ENCODE measurements at places on chromosomes 1 and 21. TPM values are rescaled to one million over a fixed set of nuclear protein-coding genes. Genes with fewer than 3 reads are reported as not detected.

Gene HPCAL4
- total RNA-seq: not detected

Gene PGLYRP3
- not detected for total RNA-seq

Gene C1QB
- total RNA-seq: not detected

Gene CFHR3
- total RNA-seq: not detected

Gene AIM2
- total RNA-seq: not detected

Gene AMY1A
- not detected for total RNA-seq

Gene OR2L8
- total RNA-seq: not detected

Gene GJA5
- 2.9 TPM for total RNA-seq

Gene PPM1J
- total RNA-seq: 1.0 TPM

Gene RPL5
- total RNA-seq: 998 TPM

Gene NBPF19
- 13.5 TPM for total RNA-seq

Gene UMODL1
- total RNA-seq: 0.03 TPM

Gene KRTAP12-3
- not detected for total RNA-seq

Gene NHLH1
- total RNA-seq: 0.07 TPM

Gene GPR25
- not detected for total RNA-seq

Gene GUCA2A
- not detected for total RNA-seq

Gene ENAH
- 160 TPM for total RNA-seq

Gene PPFIA4
- 32.2 TPM for total RNA-seq

Gene HNRNPCL4
- not detected for total RNA-seq

Gene TTC39A
- total RNA-seq: 2.0 TPM

Gene DIP2A
- 33.4 TPM for total RNA-seq

Gene EFNA3
- 3.1 TPM for total RNA-seq

Gene LAPTM5
- total RNA-seq: 0.26 TPM

Gene FCER1G
- total RNA-seq: not detected

Gene LCE1F
- total RNA-seq: not detected

Gene LMOD1
- 22.2 TPM for total RNA-seq

Gene GTF2B
- total RNA-seq: 27.9 TPM

Gene CSRP1
- 424 TPM for total RNA-seq

Gene CGN
- total RNA-seq: not detected

Gene TNFRSF4
- total RNA-seq: 0.17 TPM

Gene KCND3
- 4.0 TPM for total RNA-seq

Gene CCDC185
- total RNA-seq: not detected

Gene CTSK
- 58.8 TPM for total RNA-seq

Gene RHCE
- 1.0 TPM for total RNA-seq

Gene WNT2B
- 4.7 TPM for total RNA-seq

Gene SUSD4
- total RNA-seq: 0.17 TPM

Gene LRRC71
- total RNA-seq: not detected

Gene INSRR
- under 0.01 TPM for total RNA-seq

Gene MMEL1
- total RNA-seq: not detected

Gene PFKFB2
- 5.5 TPM for total RNA-seq

Gene RASSF5
- 5.7 TPM for total RNA-seq

Gene C1orf185
- total RNA-seq: not detected

Gene FAM177B
- total RNA-seq: not detected

Gene WNT9A
- total RNA-seq: 1.3 TPM

Gene GNG4
- under 0.01 TPM for total RNA-seq

Gene ECE1
- 240 TPM for total RNA-seq

Gene FAM3B
- not detected for total RNA-seq

Gene TARDBP
- total RNA-seq: 53.5 TPM

Data from smooth muscle cell of the pulmonary artery (primary cell).